Upper lobe of right lung (tissue), 1 donor: ENCODE measurements at places on chromosomes 7 and 10. TPM values are rescaled to one million over a fixed set of nuclear protein-coding genes. Genes with fewer than 3 reads are reported as not detected.

The AKR1E2 gene
- 10.0 TPM for total RNA-seq

The PHKG1 gene
- 0.72 TPM for total RNA-seq

The MEST gene
- total RNA-seq: 57.5 TPM

The ACTR3C gene
- total RNA-seq: 20.1 TPM

The GPR22 gene
- total RNA-seq: not detected

The DNA2 gene
- total RNA-seq: 5.2 TPM

The FAM204A gene
- 51.0 TPM for total RNA-seq

The SLC16A12 gene
- total RNA-seq: 1.9 TPM

The SAMD9L gene
- total RNA-seq: 46.5 TPM

The CCDC146 gene
- total RNA-seq: 4.3 TPM

The VIPR2 gene
- 4.5 TPM for total RNA-seq

The PON1 gene
- total RNA-seq: 0.49 TPM

The DEPP1 gene
- 160 TPM for total RNA-seq

The CDH23 gene
- 10.9 TPM for total RNA-seq

The LIPM gene
- total RNA-seq: not detected

The LRRC18 gene
- total RNA-seq: 0.96 TPM

The PTPRE gene
- 70.6 TPM for total RNA-seq

The TMEM176A gene
- 63.7 TPM for total RNA-seq

The HOXA10 gene
- 0.38 TPM for total RNA-seq

The DRGX gene
- not detected for total RNA-seq

The OGDHL gene
- 0.69 TPM for total RNA-seq

The ADAMTS14 gene
- total RNA-seq: 0.55 TPM

The ATG9B gene
- 0.17 TPM for total RNA-seq

The MMRN2 gene
- 86.3 TPM for total RNA-seq

The RGS10 gene
- 31.0 TPM for total RNA-seq

The AOAH gene
- total RNA-seq: 20.8 TPM

The CACNB2 gene
- total RNA-seq: 4.2 TPM

The OR2A5 gene
- total RNA-seq: not detected

The AQP1 gene
- total RNA-seq: 1,132 TPM

The PLEKHS1 gene
- total RNA-seq: not detected

The GCC1 gene
- 18.1 TPM for total RNA-seq

The DNAJC2 gene
- total RNA-seq: 19.5 TPM

The CLCN1 gene
- not detected for total RNA-seq

The DENND2A gene
- 26.2 TPM for total RNA-seq

The CALD1 gene
- 213 TPM for total RNA-seq

The CELF2 gene
- 110 TPM for total RNA-seq

The CASTOR2 gene
- 11.9 TPM for total RNA-seq

The INSYN2A gene
- total RNA-seq: 0.14 TPM

The NME8 gene
- 2.1 TPM for total RNA-seq

The ELN gene
- 231 TPM for total RNA-seq

The NOBOX gene
- not detected for total RNA-seq

The KAZALD1 gene
- 8.4 TPM for total RNA-seq

The PPP1R9A gene
- total RNA-seq: 30.6 TPM

The TBATA gene
- total RNA-seq: not detected

The SCIN gene
- total RNA-seq: 14.3 TPM

The TIAL1 gene
- total RNA-seq: 104 TPM

The TRIM74 gene
- not detected for total RNA-seq

The FKBP9 gene
- 113 TPM for total RNA-seq

The CXCL12 gene
- 40.8 TPM for total RNA-seq

The STAG3 gene
- 2.3 TPM for total RNA-seq

The OR6B1 gene
- not detected for total RNA-seq

The TCERG1L gene
- not detected for total RNA-seq
